ENCODE measurements at places on chromosomes 4 and X.

DNA sequence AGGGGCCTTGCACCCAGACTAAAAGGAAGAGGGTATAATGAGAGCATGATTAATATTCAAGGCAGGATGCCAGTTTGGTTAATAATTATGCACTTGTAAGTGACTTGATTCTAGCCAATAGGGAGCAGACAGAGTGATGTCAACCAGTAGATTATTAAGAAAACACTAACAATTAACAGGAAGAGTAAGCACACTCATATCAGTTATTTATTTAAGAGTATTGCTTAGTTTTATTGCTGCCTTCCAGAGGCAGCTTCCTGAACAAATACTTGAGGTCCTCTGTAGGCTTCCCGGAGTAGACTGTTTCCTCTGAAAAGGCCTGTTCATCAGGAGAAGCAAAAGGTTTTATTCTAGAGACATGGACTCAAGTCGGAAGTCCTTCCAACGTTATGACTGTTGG lies 129.1 kb upstream of the AFF2 start:
- no peak for DNase-seq

- DNase-seq = no peak
Observed at GRCh38 chrX:40866893-40867292, 131.6 kb upstream of the MED14 start.

DNA sequence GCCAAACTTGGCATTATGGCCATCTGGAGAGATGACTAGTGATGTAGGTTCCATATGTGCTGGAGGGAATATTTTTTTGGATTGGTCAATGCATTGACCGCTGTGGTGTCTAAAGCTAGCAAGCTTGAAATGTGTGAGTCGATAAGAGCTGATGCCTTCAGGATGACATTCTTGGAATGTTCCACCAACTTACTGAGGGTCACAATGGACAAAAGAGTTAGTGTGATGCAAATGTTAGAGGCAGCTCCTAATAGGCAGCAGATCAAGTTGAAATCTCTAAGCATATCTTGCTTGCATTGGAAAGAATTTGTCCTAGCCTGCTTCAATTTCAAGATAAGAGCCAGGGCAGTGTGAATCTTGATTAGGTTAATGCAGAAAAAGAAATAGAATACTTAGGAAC lies 210.4 kb upstream of the AFF2 start:
- no peak for DNase-seq

DNA sequence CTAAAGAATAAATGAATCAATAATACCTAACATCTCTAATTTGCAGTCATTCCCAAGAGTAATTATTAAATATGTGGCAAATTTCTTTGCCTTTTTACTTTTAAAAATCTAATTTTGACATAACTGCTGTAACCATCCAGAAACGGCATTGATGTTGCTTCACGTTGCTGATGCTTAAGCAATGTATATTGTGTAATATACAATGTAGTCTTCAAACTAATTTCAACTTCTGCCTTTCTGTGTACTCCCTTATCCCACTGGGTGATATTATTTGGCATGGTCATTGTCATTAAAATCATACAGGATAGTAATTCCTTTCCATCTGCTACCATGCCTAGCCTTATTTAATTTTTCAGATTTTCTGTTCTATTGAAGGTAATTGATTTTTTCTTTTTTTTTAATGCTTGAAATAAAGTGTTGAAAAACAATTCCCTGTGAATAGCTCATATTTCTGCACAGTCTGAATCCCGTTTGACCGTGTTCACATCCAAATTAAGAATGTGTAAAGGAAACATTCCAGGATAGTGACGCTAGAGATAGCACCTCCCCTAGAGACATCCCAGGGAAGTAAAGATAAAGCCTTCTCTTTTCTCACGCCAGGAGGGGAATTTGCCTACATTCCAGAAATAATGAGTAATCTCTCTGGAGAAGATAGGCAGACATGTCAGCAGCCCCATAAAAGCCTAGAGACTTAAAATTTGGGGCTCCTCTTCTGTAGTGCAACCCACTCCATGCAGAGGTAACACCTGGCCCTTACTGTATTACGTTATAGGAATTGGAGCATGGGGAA lies 8.6 kb downstream of the FAM200B start:
- DNase-seq = peak; percentile 79

- DNase-seq = no peak
Observed at GRCh38 chrX:9396930-9397329, 67.9 kb upstream of the TBL1X start.

- DNase-seq = no peak
Observed at GRCh38 chrX:12441381-12442128, 303.3 kb downstream of the FRMPD4 start.

GRCh38 chr4:126627255-126627654 lies 1005.5 kb upstream of the INTU start:
- peak; percentile 5 for DNase-seq

GRCh38 chrX:38638952-38639529 lies 77.7 kb downstream of the TSPAN7 start:
- DNase-seq = no peak

GRCh38 chr4:25500626-25501316 lies 123.7 kb downstream of the ANAPC4 start:
- DNase-seq = no peak

DNA sequence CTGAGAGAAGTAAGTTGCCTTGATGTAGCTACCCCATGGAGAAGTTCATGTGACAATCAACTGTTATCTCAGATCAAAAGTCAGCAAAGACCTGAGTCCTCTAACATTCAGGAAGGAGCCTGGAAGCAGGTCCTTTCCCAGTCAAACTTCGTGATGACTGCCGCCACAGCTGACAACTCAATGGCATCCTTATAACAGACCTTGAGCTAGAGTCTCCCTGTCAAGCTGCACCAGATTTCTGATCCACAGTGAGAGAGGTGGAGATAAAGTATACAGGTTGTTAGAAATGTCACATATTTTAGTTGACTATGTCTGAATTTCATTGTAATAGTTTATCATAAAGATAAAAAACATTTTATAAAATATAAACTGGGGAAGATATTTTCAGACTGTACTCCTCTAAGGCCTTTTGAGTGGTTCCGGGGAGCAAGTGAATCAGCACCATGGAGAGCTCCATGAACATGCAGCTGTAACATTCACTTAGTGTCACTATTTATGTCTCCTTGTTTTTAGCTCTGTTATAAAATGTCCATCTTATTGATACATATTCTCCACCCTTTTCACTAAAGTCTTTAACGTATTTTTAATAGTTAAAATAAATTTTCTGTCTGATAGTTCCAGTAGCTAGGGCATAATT lies 1653.5 kb upstream of the AGA start:
- DNase-seq = no peak

- no peak for DNase-seq
Observed at GRCh38 chr4:178081176-178081575, 638.9 kb upstream of the AGA start.

- no peak for DNase-seq
Observed at GRCh38 chr4:7915875-7916242, 23.8 kb downstream of the AFAP1 start.

DNA sequence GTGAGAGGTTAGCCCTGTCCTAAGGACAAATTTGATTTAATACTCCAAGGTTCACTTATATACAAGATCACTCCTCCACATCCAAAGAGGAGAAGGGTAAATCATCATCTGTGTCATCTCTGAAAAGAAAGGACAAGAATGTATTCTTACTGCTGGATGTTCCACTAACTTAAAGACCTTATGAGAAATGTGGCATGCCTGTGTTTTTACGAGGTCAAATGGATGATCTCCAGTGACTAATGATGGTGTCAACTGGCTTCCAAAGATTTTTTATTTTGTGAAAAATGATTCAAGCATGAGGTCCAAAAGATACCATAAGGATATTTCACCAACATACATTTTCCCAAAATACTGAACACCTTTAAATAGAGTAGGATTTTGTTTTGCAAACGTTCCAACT lies 143.4 kb downstream of the PTCHD1 start:
- no peak for DNase-seq

- DNase-seq = no peak
Observed at GRCh38 chr4:106615961-106616360, 247.4 kb upstream of the GIMD1 start.

DNA sequence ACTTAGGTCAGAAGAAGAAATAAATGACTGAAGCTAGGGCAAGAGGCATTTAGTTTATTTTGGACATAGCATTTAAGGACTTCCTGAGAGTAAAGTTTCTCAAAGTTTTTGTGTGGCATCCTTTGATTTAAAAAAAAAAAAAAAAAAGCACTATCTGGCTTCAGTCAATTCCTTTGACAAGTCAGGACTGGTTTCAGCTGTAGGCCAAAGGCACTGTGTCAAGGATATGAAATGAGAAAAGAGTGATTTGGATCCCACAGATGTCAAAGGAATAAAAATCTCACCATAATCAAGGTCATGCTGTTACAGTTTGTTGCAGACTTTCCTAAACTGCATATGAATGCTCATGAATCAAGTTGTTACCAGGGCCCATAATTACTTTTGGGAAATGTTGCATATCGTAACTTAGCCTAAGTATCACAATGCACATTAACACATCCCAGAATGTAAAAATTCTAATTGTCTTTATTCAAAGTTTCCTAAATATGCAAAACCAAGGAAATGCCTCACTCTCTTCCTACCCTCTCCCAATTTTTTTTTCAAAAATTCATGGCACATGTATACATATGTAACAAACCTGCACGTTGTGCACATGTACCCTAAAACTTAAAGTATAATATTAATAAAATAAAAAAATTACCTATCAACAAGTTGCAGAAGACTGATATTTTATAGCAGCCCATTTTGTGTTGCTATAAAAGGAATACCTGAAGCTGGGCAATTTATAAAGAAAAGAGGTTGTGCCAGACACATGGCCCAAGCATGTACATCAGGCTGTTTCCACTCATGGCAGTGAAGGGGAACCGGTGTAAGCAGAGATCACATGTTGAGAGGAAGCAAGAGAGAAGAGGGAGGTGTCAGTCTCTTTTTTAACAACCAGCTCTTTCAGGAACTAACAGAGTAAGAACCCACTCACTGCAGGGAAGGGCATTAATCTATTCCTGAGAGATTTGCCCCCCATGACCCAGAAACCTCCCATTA lies 33.7 kb upstream of the ADAMTS3 start:
- DNase-seq = no peak

DNA sequence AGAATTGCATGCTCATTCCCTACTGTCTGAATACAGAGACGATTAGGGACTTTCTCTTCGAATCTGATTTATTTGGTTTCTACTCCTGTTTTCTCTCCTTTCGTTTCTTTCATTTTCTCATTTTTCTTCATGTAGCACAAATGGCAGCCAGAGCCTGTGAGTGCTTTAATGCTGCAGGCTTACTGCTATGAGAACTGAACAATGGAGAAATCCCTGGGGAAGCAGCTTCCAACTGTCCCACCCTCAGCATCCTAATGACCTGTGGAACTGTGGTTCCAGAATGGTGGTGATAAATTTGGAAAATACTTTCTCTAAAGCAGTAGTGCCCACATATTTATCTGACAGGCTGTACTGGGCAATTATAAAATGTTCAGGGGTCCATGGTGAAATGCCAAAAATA lies 930.4 kb downstream of the DMD start:
- no peak for DNase-seq

GRCh38 chr4:47213971-47214370 lies 182.6 kb downstream of the GABRB1 start:
- DNase-seq = no peak

- DNase-seq = no peak
Observed at GRCh38 chr4:179196511-179196910, 1754.3 kb upstream of the AGA start.

Data from glomerular endothelial cell (primary cell).